Activated gamma-delta T cell treated with anti-CD3 and anti-CD28 coated beads, Interleukin-2, amount 50 U/mL, for 16 hours (primary cell): ENCODE measurements at places on chromosomes 12 and 14.

DNA sequence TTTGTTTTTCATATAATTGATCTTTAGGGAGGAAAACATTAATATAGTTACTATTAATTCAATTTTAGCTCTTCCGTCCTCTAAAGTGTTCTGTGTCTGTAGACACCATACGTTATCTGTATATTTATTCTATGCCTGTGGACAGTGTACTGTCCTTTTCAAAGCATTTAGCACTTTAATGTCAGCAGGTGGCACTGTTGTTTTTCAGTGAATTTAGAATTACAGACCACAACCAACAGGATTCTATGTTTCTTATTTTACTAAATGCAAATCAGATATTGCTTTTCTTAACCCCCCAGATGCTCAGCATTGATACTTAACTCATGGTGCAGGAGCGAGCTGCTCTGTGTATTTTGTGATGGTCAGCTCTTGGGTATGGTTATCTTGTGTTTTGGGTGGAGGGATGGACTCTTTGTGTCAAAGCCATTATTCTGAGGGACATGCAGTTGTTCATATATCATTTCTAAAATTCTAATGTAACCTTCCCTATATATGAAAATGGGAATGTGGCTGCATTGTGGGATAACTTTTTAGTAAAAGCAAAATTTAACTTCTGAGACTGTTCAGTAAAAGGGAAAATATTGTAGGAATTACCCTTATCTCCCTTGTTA is 65.2 kb downstream of the PAPOLA start:
- no peak for DNase-seq

- DNase-seq: no peak
These were observed 623.3 kb downstream of the LRFN5 start for GRCh38 chr14:42229976-42230375.

GRCh38 chr14:75422169-75422568 is 5.7 kb upstream of the JDP2 start:
- no peak for DNase-seq

- no peak for DNase-seq
These were observed at the start of gene OR4K1 for GRCh38 chr14:19930617-19931016. Gene OR4K1 (plus strand): TSS chr14:19930917. CDS start chr14:19935667, 4,750 bp downstream.

GRCh38 chr12:51496895-51497294 is 72.3 kb downstream of the SLC4A8 start:
- no peak for DNase-seq

DNA sequence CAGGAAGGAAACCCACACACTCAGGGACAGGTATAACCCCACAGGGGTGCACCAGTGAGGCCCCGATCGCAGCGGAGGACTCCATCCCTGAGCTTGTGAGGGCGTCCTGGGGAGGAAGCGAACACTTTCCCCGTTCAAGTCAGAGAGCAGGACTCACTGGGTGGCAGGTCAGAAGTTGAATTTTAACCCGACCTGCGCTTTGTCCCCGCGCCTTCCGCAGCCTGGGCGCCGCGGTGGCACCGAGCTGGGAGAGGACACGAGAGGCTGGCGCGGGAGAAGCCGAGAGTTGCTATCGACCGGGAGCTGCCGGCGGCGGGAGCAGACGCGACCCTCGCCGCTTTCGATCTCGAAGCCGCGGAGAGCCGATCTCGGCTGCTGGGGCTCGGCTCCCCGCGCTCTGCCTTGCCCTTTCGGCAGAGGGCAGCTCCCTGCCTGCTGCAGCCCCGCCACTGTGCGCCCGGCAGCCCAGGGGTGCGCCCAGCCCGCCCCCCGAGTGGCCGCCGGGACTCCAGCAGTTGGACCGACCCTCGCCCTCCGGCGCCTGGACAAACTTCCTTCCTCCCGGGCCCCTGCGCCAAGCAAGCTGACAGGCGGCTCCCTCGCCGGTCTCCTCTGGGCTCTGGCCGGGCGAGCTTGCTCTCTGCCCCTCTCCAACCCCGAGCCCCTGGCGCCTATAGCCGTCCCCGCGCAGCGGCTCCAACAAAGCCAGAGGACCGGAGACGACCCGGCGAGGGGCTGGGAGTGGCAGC is 918 bp downstream of the LIN7A start:
- no peak for DNase-seq

DNA sequence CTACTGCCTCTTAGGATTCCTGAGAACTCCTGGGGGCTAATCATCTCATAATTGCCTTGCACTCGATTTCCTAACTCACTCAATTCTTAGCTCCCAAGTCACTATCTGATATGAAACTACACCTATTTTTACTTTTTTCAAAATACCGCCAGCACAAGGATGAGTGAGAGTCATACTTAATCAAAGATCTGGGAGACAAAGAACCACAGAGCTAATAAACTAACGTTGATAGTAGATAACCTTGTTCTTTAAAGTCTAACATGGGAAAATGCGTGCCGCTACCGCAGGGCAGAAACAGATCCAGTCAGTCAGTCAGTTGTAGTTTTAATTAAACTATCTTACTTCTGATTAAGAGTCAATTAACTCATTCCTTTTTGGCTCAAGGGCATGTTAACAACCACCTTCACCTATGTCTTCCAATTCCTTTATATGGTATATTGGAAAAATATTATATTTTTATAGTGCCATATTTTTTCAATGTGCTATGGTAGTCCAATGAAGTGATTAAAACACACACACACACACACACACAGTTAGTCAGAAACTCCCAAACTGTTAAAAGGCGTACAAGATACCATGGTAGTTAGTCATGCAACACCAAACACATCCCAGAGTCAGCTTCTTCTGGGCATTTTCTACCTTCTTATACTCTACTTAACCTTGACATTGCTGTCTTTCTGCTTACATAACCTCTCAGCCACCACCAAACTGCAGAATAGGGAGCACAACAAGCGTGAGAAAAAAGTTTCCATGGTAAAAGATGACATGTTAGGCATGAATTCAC is 114.0 kb downstream of the KLHL28 start:
- DNase-seq: no peak

DNA sequence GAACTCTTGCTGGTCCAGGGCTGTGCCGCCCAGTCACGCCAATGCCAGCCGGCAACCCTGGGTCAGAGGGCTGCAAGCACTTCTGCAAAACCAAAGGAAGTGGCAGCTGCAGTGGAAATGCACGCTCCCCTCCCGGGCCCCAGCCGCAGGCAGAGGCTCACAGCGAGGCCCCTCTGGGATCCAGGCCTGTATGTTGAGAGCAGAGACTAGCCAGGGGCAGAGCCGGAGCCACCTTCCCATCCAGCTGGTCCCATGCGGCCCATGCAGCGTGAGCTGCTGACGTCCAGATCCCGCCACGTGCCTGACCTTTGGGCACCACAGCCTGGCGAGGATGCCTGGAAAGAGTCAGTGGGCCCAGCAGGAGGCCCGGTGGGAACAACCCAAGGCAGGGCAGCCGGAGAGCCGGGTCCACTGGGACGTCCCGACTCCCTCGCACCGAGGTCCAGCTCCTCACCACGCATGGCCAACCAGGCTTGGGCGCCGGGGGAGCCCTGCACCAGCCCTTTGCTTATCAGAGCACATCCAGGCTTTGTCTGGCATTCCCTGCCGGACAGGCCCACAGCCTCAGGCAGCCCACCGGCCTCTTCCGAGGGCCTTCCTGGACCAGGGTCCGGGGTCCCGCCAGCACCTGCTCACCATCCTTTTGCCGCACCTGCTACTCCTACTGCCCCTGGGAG is 4.3 kb downstream of the GPR132 start:
- no peak for DNase-seq

DNA sequence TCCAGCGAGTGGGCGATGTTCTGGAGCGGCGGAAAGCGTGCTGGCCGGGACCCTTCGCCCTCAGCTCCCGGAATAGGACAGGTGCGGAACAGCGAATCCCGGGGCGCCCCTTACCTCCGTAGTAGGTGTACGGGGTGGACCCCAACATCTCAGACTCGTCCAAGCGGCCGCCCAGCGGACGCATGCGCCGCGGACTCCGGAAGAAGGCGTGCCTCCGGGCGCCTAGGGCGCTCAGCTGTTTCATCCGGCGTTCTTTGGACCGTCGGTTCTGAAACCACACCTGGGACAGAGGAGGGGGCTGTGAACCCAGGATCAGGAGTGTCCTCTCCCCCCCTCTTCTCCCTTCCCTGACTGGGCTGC is 4.5 kb downstream of the LHX5 start:
- DNase-seq: no peak

GRCh38 chr14:98864211-98864610 is 407.8 kb downstream of the BCL11B start:
- DNase-seq: no peak

DNA sequence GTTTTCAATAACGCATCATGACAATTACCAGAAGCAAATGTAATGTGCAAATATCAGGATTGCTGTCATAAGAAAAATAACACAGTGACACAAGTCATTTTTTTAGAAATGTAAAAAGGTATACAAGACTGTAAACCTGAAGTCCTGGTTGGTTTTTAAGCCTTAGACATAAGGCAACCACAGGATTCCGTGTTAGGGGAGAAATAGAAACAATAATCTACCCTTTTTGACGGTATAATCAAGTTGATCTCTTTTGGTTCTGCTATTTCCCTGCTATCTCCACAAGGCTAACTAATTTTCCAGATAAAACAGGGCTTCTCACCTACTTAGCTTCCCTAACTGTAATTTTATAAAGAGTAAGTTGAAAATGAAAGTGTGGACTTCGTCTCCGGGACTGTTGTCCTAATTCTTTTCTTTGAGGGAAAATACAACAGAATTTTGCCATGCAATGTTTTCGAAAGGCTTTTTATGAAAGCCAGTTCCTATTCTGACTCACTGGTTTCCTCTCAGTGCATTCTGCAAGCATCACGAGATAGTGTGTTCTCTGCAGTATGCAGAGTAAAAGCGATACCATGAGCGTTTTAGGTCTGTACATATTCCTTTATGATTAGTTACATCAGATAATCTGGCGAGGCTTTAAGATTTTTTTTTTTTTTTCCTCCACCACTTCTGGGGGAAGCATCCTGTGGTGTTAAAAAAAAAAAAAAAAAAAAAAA is 10.6 kb downstream of the MYO1H start:
- DNase-seq: no peak

DNA sequence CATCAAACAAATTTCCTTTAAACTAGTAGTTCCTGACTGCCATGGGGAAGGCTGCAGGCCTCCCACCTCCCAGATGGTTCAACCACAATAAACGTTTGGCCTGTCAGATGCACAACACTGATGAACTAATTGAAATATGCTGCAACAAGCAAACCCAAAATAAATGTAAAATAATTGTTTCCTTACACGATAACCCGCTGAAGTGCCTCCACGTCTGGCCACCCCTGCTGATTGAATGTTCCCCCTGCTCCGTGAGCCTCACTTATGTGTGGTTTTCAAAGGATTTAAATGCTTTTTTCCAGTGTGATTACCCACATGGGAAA is 8.4 kb downstream of the PITPNM2 start:
- DNase-seq: no peak

GRCh38 chr12:8554451-8555195 is 13.9 kb upstream of the CLEC4E start:
- no peak for DNase-seq

GRCh38 chr12:123529686-123530085 is 3.8 kb downstream of the RILPL1 start:
- no peak for DNase-seq

GRCh38 chr12:52914576-52915121 is 9.8 kb upstream of the KRT8 start:
- DNase-seq: no peak

GRCh38 chr14:101335061-101335661 is 226.1 kb upstream of the DIO3 start:
- DNase-seq: no peak

- no peak for DNase-seq
These were observed 66.4 kb downstream of the ATXN2 start for GRCh38 chr12:111532751-111533150.

GRCh38 chr12:114735680-114736374 is 51.9 kb upstream of the TBX3 start:
- DNase-seq: no peak

- no peak for DNase-seq
These were observed 62.7 kb downstream of the SLC41A2 start for GRCh38 chr12:104895415-104895814.

- DNase-seq: no peak
These were observed 72.1 kb downstream of the PDE3A start for GRCh38 chr12:20440408-20440807.

DNA sequence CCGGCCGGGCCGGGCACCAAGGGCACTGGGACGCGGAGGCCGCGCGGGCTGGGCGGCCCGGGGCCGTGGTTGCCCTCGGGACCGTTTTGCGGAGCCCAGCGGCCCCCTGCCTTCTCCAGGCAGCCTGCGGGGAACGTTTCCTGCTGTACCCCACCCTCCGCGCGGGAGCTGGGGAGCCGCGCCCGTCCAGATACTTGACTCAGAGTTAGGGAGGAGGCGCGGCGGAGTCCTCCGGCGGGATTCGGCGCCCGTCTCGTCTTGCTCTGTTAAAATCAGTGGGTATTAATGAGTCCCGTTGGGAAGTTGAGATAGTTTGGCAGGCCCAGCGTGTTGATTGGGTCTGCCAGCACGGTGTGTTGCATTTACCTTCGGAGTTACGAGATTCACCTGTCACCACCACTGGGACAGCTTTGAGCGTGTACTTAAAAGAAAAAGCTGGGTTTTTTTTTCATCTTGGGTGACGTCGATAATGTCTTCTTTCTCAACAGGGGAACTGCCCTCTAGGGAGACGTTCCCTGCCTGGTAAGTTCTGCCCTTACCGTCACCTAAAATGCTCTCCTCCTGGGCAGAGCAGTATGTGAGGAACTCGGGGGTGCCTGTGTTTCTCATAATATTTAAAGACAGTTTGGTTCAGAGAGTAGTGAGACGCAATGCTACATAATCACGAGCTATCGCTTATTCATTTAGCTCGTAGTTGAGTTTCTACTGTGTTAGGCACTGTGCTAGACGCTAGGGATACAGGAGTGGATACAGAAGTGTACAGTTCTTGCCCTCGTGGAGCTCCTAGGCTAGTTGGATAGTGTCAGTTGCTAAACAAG is 596 bp downstream of the DLST start:
- peak; percentile 20 for DNase-seq
